ENCODE measurements at places on chromosomes 12 and 14. TPM values are rescaled to one million over a fixed set of nuclear protein-coding genes. Genes with fewer than 3 reads are reported as not detected.

The ACOT4 gene
- 0.29 TPM for total RNA-seq

GRCh38 chr12:132322206-132323132 is 6.9 kb downstream of the GALNT9 start:
- no peak for DNase-seq

DNA sequence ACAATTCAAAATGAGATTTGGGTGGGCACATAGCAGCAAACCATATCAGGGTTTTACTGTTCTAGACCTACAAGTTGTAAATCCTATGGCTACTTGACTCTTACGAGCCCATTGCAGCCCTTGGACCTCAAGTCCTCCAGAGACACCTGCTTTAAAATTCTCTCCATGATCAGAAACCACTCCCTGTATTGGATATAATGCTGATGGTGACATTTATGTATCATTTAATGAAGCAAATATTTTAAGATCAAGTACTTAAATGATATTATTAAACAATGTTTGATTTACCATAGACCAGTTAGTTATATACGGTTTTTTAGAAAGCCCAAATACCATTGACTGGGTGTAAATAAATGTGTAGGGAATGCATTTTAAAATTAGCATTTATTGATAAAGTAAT is 24.2 kb downstream of the AMDHD1 start:
- DNase-seq, result no peak

The ETFRF1 gene
- total RNA-seq, result 17.0 TPM

The ANKS1B gene
- not detected for total RNA-seq

DNA sequence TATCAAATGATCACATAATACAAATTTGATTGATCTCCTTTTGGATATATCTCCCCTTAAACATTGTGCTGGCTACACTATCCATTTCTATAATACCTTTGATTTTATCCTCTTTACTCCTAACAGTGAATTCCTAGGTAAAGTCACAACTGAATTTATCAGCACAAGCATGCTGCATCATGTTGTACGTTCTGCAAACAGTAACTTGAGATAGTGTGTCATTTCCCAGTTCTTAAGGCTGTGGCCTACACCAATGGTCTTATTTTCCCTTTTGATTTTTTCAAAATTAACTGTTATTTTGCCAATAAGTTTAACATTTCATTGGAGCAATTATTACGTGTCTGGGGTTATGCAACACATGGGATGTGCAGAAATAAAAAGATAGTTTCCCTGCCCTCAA is 24.8 kb downstream of the PRKCH start:
- DNase-seq, result no peak

DNA sequence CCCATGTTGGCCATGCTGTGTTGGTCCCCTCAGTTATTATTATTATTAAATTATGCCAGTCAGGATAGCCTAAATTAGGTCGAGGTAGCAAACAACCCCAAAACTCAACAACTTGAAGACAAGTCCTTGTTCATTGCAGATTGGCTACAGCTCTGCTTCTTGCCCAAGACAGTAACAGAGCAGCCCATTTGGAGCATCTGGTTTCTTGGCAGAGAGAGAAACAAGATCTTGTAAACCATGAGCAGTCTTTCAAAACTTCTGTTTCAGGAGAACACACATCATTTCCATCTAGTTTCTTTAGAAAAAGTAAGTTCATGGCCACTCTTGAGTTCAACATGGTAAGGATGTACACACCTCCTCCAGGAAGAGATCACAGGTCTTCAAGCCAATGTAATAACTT is 52.3 kb downstream of the E2F7 start:
- DNase-seq, result no peak

The PPFIBP1 gene
- total RNA-seq, result 125 TPM

The GPRC5A gene
- total RNA-seq, result 18.7 TPM

The TPH2 gene
- not detected for total RNA-seq

DNA sequence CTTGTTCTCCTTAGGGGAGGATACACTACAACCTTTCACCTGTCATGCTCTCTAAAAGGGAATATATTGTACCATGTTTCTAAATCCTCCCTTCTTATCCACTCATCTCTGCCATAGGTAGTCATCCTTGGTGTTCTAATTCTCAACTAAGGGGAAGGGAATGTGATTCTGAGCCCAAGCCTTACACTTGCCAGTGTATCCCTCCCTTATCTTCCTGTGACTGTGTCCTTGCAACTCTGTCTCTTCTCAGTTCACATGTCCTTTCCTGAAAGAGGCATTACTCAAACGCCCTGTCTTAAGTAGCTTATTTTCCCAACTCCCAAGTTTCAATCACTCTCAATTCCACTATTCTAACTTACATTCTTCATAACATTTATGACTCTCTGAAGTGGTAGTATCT is 44.5 kb upstream of the SYT10 start:
- DNase-seq, result no peak

DNA sequence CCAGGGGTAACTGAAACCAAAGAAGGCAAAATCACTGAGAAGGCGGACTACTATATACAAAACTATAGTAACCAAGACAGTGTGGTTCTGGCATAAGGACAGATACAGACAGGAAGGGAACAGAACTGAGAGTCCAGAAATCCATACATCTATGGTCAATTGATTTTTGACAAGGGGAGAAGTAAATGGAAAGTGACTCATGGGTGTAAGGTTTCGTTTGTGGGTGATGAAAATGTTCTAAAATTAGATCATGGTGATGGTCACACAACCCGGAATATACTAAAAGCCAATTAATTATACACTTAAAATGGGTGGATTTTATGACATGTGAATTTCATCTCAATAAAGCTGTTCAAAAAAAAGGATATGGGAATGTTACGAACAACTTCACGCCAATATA is 18.7 kb downstream of the ANGEL1 start:
- DNase-seq, result no peak

DNA sequence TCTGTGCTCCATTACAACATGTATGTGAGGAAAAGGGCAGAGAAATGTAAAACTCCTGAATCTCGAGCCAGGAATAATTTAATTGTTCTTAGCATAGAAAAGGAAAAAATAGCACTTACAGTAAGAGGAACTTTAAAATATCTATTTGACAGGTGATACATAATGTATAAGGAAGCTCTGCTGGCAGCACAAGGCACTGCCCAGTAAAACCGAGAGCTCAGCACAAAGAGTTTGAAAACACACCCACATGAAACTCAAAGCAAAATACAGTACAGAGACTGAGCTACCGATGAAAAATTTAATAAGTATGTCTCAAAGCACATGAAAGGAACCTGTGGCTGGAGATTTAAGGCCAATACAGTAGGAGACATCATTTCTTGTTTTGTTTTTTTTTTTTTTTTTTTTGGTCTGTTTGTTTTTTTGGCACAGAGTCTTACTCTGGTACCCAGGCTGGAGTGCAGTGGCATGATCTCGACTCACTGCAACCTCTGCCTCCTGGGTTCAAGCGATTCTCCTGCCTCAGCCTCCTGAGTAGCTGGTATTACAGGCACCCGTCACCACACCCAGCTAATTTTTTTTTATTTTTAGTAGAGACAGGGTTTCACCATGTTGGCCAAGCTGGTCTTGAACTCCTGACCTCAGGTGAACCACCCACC is 19.2 kb downstream of the CLIP1 start:
- no peak for DNase-seq

- DNase-seq, result no peak
Measured at GRCh38 chr12:9776781-9777180, 16.1 kb upstream of the CD69 start.

DNA sequence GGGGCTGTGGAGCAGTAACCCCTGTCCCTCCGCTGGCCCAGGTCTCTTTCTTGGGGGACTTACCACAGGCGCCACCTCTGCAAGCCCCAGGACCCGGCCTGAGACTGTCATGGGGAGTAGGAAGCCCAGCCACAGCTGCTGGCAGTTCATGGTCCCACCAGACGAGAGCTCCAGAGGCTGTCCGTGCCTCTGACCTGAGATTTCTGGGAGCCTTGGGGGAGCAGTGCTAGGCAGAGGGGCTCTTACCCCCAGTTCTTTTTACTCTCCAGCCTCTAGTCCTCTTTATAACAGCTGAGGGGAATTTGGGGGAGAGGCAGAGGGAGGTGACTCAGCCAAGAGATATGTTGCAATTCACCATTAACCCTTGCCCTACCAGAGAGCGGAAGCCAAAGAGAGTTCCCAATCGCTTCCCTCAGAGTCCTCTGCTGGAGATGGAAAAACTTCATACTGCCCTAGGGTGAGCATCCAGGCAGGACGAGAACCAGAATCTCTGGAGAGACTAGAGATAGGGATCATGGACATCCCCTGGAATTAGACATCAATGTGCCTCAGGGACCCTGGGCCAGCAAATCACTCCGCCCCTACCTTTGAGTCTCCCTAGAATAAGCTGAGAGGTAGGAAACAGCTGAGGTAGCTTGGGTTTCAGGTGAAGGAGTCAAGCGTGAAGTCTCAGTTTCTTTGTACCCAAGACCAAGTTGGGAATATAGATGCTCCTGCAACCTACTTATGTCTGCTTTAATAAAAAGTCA is at the start of gene MMP19:
Gene MMP19, minus strand, starts transcription at position 256 of the 749 bp plus-strand sequence. Its CDS starts 106 bp downstream, at position 150.
- DNase-seq, result no peak
